Activated CD4-positive, alpha-beta T cell treated with anti-CD3 and anti-CD28 coated beads, Interleukin-2, amount 50 U/mL, for 4 hours (primary cell): ENCODE measurements at places on chromosomes 7 and 10.

GRCh38 chr7:462173-463103, 57.2 kb downstream of the PDGFA start:
- DNase-seq, result no peak

- DNase-seq, result no peak
Observed at GRCh38 chr7:15305002-15305600, 256.7 kb downstream of the AGMO start.

- no peak for DNase-seq
Observed at GRCh38 chr10:28120795-28121194, 121.9 kb upstream of the ODAD2 start.

GRCh38 chr10:28906415-28906814, 229.1 kb downstream of the BAMBI start:
- no peak for DNase-seq
